ENCODE measurements at places on chromosomes 4 and X.

DNA sequence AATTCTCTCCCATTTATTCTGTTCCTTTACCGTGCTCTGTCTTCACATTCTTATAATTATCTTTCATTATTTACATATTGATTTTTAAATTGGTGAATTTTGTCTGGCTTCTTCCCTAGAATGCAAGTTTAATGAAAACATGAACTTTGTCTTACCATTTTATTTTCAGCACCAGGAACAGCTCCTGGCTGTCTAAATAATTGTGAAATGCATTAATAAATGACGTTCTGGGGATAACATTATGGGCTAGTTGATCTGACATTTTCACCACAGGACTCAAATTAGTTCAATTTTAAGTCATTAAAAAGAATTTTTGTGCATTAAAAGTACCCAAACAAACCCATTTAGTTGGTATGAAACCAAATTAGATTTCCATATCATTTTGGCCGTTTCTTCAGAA, 97.5 kb downstream of the KCTD8 start:
- H3K36me3 ChIP-seq = no peaks in the 10 kb centered on the region
- H3K27me3 ChIP-seq = no peaks in the 10 kb centered on the region
- no peak for DNase-seq
- no peak overlapping the region for H3K4me3 ChIP-seq

DNA sequence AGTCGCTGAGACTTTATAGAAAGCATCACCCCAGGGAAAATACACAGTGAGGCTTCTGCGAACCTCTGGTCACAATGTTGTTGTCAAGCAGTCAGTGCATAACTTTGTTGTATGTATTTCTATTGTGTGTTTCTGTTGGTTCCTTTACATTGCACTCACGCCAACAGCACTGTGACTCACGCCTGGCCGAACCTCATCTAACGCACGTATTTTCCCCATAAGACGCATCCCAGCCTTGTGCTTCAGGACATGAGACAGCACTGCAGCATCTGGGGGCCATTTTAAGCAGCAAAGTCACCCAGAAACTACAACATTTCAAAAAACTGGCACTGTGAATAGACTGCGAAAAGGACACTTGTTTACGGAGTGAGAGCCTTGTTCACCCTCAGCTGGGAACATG, 30.6 kb downstream of the TBL1X start:
- DNase-seq = no peak
- no peak overlapping the region for H3K27ac ChIP-seq
- H3K4me1 ChIP-seq = peaks cover 7% of the 10 kb centered on the region
- no peak overlapping the region for H3K4me3 ChIP-seq
- H3K27me3 ChIP-seq = no peaks in the 10 kb centered on the region
- H3K36me3 ChIP-seq = peaks cover 2% of the 10 kb centered on the region

- no peak for DNase-seq
- no peak overlapping the region for H3K4me3 ChIP-seq
- no peaks in the 10 kb centered on the region for H3K27me3 ChIP-seq
- H3K4me1 ChIP-seq = no peaks in the 10 kb centered on the region
These were observed 1.2 kb upstream of the TMEM47 start for GRCh38 chrX:34658326-34658725.

- H3K4me3 ChIP-seq = no peak overlapping the region
- no peak for DNase-seq
- no peaks in the 10 kb centered on the region for H3K36me3 ChIP-seq
- H3K4me1 ChIP-seq = no peaks in the 10 kb centered on the region
These were observed 6.5 kb upstream of the ARHGAP6 start for GRCh38 chrX:11672213-11672612.

DNA sequence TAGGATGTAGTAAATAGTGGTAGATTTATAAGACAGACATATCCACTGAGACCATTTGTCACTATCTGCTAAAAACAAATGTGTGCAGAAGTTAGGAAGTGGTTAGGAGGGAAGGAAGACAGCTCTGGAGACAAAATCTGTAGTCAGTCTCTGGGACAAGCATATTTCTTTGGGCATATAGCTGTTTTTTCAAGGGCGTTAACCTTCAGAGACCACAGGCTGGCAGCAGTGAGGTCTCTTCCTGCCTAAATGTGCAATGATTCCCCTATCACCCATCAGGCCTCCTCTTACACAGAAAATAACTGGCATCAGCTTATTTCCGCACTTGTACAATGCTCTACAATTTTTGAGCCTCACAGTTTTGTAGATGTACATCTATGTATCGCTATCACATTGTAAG, 6.5 kb downstream of the TMEM150C start:
- H3K27me3 ChIP-seq = peaks cover 9% of the 10 kb centered on the region
- H3K27ac ChIP-seq = no peak overlapping the region
- H3K4me1 ChIP-seq = 0 out of 2 replicates have a peak, but pooled peaks cover 5% of the 10 kb centered on the region

DNA sequence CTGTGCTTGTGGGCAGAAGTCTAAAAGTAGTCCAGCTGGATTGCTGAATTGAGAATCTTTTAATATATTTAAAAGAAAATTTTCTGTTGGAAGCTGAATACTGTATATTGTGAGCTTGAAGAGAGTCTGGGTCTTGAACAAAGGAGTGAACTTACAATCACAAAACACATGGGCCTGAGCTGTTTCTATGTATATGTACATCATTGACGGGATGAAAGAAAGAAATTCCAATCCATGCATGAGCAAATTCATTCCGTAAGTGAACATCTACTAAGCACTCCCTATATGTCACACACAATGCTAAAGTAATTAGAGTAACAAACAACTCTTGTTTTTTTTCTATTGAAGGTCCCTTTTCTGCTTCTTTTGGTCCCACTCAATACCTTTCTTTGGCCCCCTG, 331.0 kb downstream of the HS3ST1 start:
- H3K27ac ChIP-seq = no peak overlapping the region
- no peaks in the 10 kb centered on the region for H3K4me1 ChIP-seq
- no peaks in the 10 kb centered on the region for H3K27me3 ChIP-seq
- DNase-seq = no peak
- H3K36me3 ChIP-seq = no peaks in the 10 kb centered on the region
- H3K4me3 ChIP-seq = no peak overlapping the region

- H3K27me3 ChIP-seq = peaks cover 5% of the 10 kb centered on the region
- H3K4me3 ChIP-seq = no peak overlapping the region
- no peaks in the 10 kb centered on the region for H3K36me3 ChIP-seq
- DNase-seq = no peak
These were observed 30.7 kb downstream of the TSPAN5 start for GRCh38 chr4:98627531-98628257.

GRCh38 chr4:98601708-98602107, 56.7 kb downstream of the TSPAN5 start:
- no peak overlapping the region for H3K4me3 ChIP-seq
- no peak for DNase-seq
- H3K27ac ChIP-seq = no peak overlapping the region
